ENCODE measurements at places on chromosomes 3 and 15.

GRCh38 chr3:29683018-29683993 is 402.4 kb downstream of the RBMS3 start:
- DNase-seq: no peak

- DNase-seq: no peak
These were observed 128.2 kb downstream of the ADAMTS9 start for GRCh38 chr3:64559588-64559987.

- no peak for DNase-seq
These were observed 170.5 kb downstream of the KCNAB1 start for GRCh38 chr3:156290924-156291271.

DNA sequence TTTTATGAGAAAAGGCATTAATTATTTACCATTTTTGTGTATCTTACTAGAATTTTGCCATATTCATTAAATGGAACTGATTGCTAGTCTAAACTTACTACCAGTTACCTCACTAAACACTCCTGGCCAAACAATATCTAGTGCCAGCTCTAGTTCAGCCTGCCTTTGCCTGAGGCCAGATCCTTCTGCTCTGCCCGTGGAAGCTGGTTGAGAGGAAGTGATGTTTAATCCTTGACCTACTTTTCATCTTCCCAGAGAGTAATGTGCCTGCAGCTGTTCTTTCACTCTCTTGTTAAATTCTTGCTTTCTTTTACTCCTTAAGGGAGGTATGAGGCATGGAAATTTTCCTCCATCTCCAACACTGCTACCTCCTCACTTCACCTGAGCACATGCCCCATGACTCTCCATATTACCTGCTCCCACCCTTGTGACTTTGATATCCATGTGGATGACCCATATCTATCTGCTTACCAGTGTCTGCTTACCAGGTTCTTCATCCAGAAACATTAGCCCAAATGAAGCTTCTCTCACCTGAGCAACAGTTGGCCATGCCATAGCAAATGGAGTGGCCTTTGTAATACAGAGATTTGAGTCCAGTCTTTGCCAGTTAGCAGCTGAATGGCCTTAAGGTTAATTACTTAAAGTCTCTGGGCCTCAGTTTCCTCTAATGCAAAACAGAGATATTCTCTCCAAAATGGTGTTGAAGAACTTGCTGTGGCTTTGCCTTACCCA is 53.4 kb downstream of the UBE2E1 start:
- no peak for DNase-seq

- DNase-seq: no peak
These were observed 65.5 kb upstream of the TJP1 start for GRCh38 chr15:29887721-29888120.

DNA sequence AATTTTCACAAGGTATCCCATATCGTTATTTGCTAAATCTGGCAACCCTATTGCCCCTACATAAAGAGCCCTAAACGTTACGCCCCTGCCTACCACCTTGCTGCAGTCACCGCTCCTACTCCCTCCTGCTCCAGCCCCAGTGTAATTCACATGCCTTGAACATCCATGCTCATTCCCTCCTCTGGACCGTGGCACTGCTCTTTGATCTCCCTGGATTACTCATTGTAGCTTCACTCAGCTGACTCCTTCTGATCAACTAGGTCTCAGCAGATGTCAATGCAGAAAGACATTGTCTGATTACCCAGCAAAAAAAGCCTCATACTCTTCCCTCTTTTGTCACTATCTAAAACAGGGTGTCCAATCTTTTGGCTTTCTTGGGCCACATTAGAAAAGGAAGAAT is 40.7 kb upstream of the KBTBD8 start:
- no peak for DNase-seq

- DNase-seq: no peak
These were observed 32.2 kb upstream of the PTPN23 start for GRCh38 chr3:47348411-47349154.

GRCh38 chr3:12158387-12159226 is at the start of gene TIMP4:
Gene TIMP4 (minus strand): TSS chr3:12158912. CDS start chr3:12158840, 72 bp downstream.
- DNase-seq: no peak

- DNase-seq: no peak
These were observed 110.9 kb downstream of the IQSEC1 start for GRCh38 chr3:12962292-12962691.

- DNase-seq: no peak
These were observed 46.9 kb downstream of the RAB11A start for GRCh38 chr15:65916041-65916663.

DNA sequence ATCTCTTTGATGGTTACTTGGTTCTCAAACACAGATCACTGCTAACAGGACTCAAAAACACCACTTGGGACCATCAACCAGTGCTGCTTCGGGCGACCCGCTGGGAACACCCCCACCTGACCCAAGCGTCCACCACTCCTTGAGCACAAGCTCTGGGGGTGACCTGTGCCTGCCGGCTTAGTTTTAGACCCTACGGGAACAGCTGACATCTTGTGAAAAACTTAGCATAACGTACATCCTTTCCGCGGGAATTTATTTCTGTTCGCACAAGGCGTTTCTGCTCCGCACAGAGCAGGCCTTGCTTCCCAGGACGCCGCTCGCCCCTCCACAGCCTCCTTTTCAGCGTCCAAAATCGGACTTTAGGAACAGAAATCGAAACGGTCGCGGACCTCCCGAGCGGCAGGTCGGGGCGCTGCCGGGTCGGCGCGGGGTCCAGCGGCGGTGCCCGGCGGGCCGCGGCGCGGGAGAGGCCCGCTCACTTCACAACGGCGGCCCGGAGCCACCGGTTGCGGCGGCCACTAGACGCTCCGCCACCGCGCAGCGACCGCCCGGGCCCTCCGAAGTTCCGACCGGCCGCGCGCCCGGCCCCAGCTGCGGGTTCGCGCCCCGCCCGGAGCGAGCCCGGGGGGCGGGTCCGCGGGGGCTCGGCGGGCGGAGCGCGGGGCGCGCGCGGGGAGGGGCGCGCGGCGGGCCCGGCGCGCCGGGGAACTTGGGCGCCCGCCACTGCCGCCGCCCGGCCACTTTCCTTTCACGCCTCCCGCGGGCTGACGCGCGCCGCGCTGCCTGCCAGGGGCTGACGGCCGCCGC is 959 bp downstream of the SFMBT1 start:
- peak; percentile 50 for DNase-seq

- no peak for DNase-seq
These were observed 2.3 kb upstream of the CTDSPL start for GRCh38 chr3:37859354-37859753.

- DNase-seq: no peak
These were observed 666.7 kb upstream of the NAALADL2 start for GRCh38 chr3:174192471-174192870.

- peak; percentile 67 for DNase-seq
These were observed 46.5 kb upstream of the LIMD1 start for GRCh38 chr3:45547764-45548680.

GRCh38 chr15:63596676-63597037 is 530 bp upstream of the FBXL22 start:
- no peak for DNase-seq

DNA sequence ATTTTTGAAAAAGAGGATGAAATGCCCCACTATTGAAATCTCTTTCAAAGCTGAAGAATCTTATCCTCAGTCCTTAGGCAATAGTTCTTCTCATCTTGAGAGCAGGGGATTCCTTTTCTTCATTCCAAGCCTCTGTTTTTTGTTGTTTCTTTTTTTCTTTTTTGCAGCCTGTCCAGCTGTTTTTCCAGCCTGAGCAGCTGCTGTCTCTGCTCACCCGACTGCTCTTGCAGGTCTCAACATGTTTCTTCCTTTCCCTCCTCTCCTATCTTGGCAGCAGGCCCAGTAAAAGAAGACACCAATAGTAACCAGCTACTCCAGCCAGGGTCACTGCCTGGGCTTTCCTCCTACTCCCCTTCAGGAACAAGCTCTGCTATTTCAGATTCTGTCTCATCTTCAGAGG is 23.8 kb downstream of the MEX3B start:
- no peak for DNase-seq

DNA sequence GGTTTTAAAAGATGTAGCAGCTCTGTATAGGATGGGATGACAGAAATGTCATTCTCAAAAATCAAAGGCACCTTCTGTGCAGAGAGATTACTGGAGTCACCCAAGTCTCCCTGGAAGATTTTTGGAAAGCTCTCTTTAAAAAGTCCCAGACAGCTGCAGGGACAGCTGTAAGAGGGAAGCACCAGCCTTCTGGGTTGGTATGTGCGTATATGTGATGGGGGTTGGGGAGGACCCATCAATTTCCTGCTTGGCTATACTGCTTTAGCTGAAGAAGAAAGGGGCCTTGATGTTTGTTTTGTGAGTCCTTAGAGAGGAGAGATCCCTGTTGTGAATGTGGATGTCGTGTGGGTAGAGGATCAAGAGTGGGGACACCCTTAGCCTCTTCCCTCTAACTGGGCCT is 5.4 kb upstream of the SEC11A start:
- DNase-seq: no peak

DNA sequence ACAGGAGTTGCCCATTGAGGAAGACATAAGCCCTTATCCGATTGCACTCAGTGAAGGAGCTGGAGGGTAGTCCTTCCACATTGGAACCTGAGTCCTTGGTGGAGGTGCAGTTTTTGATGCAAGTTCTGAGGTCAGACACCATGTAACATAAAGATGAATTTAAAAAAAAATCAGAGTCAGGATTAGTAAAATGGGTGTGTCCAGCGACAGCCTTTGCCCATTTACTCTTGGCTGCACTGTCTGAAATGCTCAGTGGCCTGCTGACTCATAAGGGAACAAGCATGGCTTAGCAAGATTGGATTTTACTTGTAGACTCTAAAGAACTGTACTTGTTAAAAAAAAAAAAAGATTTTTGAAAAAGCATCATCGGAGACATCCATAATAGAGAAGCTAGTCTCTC is 241.1 kb upstream of the TOPAZ1 start:
- no peak for DNase-seq

- DNase-seq: no peak
These were observed 36.7 kb downstream of the CTDSPL start for GRCh38 chr3:37898424-37898823.

GRCh38 chr3:188102861-188103547 is 51.0 kb upstream of the LPP start:
- DNase-seq: no peak

GRCh38 chr3:16382845-16383244 is 117.8 kb downstream of the OXNAD1 start:
- DNase-seq: no peak

- no peak for DNase-seq
These were observed 368.4 kb upstream of the IL12A start for GRCh38 chr3:159620281-159620680.

DNA sequence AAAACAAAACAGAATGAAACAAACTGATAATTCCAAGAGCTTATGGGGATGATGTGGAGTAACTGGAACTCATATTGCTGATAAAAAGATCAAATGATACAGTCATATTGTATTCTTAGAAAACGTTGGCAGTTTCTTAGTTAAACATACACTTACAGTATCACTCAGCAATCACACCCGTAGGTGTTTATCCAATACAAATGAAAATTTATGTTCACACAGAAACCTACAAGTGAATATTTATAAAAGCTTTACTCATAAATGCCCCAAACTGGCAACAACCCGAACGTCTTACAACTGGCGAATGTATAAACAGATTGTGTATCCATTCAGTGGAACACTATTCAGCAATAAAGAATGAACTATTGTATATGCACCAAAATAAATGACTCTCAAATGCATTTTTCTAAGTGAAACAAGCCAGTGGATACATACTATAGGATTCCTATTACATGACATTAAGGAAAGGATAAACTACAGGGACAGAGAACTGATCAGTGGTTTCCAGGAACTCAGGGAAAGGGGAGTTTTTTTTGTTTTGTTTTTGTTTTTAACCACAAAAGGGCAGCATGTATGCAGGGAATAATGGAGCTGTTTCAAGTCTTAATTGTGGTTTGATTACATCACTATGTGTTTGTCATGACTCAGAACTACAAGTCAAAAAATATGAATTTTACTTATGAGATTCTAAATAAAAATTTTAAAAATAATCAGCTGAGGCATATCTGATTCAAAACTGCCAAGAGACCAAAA is 71.8 kb upstream of the NDUFB4 start:
- no peak for DNase-seq

- no peak for DNase-seq
These were observed at the start of gene CEP70 for GRCh38 chr3:138594150-138594934. Gene CEP70 (minus strand): TSS chr3:138594260. CDS start chr3:138572927, 21,333 bp downstream.

DNA sequence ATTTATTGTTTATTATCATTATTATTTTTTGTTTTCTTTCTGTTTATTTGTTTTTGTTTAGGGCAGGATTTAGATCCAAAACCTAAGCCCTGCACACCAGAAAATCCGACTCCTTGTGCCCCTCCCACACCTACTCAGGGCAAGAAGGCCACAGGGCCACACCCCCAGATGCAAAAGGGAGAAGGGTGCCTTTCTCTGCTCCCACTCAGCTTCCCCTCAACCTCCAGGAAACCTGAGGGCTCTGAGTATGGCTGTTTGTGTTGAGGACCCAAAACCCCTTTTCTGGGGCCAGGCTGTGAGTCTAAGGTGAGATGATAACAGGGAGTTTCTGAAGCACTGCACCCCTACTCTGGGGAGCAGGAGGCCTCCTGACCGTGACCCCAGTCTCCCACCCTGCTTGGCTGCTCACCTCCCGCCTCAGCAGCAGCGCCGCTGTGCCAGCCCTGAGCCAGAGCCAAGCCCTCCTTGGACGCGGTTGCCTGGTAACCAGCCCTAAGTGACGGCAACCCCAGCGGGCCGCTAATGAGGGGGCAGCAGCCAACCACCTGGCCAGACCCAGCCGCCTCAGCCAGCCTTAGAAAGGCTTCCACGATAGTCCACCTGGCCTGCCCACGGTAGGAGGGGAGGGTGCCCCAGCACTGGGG is 6.4 kb upstream of the C15orf39 start:
- DNase-seq: no peak

- no peak for DNase-seq
These were observed 68.7 kb upstream of the MB21D2 start for GRCh38 chr3:192986379-192986778.

- DNase-seq: peak; percentile 33
These were observed 3.2 kb upstream of the DHX30 start for GRCh38 chr3:47799733-47800132.

GRCh38 chr3:30493911-30494311 is 112.5 kb upstream of the TGFBR2 start:
- no peak for DNase-seq

- DNase-seq: no peak
These were observed 6.9 kb upstream of the IL16 start for GRCh38 chr15:81189583-81190283.

- peak; percentile 65 for DNase-seq
These were observed 1.0 kb downstream of the MYO9A start for GRCh38 chr15:72116731-72117485.

DNA sequence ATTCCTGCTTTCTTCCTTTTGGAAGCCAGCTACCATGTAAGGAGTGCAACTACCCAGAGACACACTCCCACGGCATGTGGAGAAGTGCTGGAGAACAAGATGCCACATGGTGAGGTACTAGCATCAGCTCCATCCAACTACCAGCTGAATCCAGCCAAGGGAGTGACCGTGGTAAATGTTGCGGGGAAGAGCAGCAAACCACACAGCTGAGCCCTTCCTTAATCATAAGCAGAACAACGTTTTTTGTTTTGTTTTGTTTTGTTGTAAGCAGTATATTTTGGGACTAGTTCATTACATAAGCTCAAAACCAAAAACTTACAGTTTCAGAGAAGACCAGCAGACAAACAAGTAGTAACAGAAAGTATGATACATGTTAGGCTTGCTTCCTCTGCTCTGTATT is 212.6 kb upstream of the ATP10A start:
- no peak for DNase-seq

GRCh38 chr3:14410106-14410502 is 7.7 kb downstream of the SLC6A6 start:
- DNase-seq: no peak
